ENCODE measurements at places on chromosomes 6 and 20.

- no peak for DNase-seq
Measured at GRCh38 chr6:100382031-100382430, 82.7 kb downstream of the SIM1 start.

GRCh38 chr6:133995296-133995695, 42.3 kb downstream of the TBPL1 start:
- no peak for DNase-seq

DNA sequence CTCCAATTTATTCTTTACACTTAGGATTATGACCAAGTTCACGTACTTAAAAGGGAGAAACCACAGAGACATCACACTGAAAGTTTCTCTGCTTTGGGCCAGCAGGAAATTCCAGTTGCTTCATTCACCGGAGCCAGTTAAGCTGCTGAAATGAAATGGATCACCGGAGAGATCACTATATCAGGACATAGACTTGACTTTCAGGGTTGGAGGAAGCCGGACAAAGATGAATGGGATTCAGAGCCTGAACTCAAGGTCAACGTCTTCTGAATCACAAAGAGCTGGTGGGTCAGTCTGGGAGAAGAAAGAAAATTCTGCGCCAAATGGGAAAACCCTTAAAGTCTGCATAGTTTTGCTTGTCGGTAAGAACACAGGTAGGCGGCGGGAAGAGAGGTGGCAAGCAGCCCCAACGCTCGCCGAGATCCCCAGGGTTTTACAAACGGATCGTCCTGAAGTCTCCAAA, 81.9 kb upstream of the CCDC28A start:
- DNase-seq = peak; percentile 82

GRCh38 chr6:150491131-150491810, 108.4 kb upstream of the PLEKHG1 start:
- DNase-seq = peak; percentile 47

DNA sequence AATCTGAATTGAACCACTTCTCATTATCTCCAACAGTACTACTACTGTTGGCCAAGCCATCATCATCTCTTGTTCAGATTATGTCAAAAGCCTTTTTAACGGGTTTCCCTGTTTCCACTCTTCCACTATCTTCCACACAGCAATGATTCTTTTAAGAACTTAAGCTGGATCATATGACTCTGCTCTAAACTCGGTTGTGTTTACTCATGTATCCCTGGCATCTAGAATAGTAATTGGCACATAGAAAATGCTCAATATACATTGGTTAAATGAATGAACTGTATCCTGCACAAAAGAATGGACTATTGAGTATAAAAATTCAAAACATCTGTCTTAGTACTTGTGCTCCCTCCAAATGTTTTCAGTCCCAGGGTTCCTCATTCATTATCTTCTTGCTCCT, 2.8 kb upstream of the COX7A2 start:
- DNase-seq = no peak

GRCh38 chr20:23231561-23232218, 118.9 kb upstream of the NXT1 start:
- peak; percentile 64 for DNase-seq

DNA sequence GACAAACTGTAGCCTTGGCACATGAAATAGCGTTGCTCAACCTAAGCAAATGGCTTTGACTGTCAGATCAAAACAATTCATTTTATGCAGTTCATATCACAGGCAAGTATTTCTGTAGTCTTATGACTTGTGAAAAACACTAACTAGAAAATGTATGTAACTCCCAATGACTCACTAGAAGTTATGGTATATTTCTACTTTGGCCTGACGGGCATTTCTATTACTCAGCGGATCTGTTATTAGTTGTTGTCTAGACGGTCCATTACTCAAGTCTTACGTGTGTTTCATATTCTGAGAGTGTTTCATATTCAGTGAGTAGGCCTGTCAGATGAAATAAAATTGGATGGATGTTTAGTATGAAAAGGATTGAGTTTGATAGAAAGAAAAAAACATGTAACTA, 880.9 kb downstream of the PRIM2 start:
- DNase-seq = no peak

GRCh38 chr20:19024296-19025035, 188.0 kb upstream of the SLC24A3 start:
- DNase-seq = no peak

GRCh38 chr6:134435814-134436280, 117.9 kb upstream of the SGK1 start:
- no peak for DNase-seq

DNA sequence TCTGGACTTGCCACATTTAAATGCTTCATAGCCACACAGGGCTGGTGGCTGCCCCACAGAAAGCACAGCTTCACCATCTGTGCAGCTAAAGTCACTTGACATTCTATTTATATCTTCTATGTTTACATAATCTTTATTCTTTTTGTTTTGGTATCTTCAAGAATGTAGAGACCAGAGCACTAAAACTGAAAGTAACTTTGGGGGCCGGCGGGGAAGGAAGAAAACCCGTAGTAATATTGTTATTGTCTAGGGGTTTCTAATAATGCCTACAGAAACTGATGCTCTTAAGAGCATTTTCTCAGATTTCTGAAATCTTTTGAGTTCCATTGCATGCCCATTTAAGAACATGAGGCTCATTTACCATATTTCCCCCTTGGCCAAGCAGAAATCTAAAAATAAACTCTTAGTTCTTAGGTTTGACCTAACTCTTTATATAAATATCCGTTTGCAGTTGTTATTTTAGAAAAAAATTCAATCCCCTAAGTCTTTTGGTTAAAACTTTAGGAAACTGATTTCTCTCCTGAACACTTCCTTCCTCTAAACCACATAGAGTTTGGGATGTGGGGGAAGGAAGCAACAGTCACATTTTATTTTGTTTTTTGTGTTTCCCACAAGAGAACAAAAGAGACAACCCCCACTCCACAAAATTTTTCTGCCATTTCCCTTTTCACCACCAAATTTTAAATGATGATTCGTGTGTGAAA, 207.6 kb downstream of the OGFRL1 start:
- DNase-seq = peak; percentile 39

DNA sequence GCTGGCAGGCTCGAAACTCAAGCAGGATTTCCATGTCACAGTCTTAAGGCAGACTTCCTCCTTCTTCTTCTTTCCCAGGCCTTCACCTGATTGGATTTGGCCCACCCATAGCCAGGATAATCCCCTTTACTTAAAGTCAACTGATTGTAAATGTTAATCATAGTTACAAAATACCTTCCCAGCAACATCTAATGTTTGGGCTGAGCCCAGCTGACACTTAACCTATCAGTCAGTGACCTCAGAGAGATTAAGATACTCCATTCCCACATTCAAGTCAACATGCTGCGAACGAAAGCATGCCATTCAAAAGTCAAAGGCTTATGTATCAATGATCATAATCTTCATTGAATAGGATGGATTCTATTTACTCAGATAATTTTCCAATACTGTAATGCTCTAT, 16.0 kb downstream of the MAP7 start:
- DNase-seq = no peak

GRCh38 chr20:32580970-32581838, 3.9 kb downstream of the NOL4L start:
- no peak for DNase-seq

- peak; percentile 64 for DNase-seq
Measured at GRCh38 chr6:75376347-75377024, 91.9 kb upstream of the TMEM30A start.

GRCh38 chr20:19633985-19634384, 124.1 kb upstream of the RIN2 start:
- no peak for DNase-seq

DNA sequence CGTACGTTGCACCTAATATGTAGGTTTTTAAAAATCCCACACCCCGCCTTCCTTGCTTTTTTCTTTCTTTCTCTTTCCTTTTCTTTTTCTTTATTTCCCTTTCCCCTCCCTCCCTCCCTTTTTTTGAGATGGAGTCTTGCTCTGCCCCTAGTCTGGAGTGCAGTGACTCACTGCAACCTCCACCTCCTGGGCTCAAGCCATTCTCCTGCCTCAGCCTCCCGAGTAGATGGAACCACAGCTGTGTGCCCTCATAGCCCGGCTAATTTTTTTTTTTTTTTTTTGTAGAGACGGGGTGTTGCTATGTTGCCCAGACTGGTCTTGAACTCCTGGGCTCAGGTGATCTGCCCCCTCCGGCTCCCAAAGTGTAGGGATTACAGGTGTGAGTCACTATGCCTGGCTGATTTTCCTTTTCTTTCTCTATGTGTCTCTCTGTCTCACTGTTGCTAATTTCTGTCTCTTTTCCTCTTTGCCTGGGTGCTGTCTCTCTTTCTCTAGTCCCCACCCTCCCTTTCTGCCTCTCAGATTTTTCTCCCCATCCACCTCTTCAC, 61.2 kb downstream of the SRC start:
- no peak for DNase-seq

GRCh38 chr20:50621068-50621665, 70.2 kb downstream of the RIPOR3 start:
- DNase-seq = no peak

DNA sequence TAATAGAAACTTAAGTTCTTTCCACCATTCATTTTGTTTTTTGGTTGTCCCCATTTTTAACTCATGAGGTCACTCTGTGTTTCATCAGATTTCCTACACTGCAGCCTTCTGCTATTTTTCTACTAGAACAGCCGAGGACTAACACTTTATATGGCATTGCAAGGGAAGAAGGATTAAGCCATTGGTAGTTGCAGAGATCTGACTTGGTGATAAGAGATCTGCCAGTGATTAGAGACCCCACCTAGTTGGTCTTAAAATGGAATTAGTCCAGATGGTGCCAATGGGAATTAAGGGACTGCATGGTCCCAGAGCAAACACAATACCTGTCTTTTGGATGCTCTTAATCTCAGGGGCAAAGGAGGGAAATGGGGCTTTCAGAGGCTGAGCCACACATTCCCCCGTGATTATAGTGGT, 125.5 kb upstream of the TMEM170B start:
- peak; percentile 65 for DNase-seq

GRCh38 chr6:160163912-160164311, 42.3 kb downstream of the SLC22A1 start:
- DNase-seq = no peak

Data from fibroblast of pulmonary artery (primary cell).